HTR-8/SVneo (cell line): ENCODE measurements at places on chromosomes 7 and 10.

DNA sequence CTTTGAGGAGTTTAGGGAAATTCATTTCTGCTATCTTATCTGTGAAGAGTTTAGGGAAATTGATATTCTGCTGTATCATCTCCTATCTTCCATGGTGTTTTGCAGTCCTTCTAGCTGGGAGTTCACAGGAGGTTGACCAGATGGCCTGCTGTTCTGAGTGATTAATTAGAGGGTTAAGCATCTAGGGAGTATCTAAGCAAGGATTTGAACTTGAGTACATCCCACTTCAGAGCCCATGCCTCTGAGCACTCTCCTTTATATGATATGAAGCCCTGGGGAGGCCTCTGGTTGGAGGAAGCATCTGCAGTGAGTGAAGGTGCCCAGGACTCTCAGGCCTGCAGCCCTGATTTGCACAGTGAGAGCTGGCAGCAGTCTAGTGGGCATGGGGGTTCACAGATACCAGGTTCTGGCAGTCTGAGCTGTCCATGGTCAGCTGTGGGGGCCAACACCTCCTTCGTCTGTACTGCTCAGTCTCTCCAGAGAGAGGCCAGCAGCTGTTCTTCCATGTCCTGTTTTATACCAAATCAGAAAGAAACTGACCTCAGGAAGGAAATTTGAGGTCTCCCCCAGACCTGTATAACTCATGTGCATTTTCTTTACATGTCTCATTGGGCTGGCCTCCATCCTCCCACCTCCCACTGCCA lies 156.9 kb downstream of the PLCE1 start:
- DNase-seq: no peak

GRCh38 chr7:11436316-11436715 lies 395.7 kb downstream of the THSD7A start:
- DNase-seq: no peak

- DNase-seq: no peak
Measured at GRCh38 chr10:31709028-31709427, 219.6 kb downstream of the ARHGAP12 start.

- no peak for DNase-seq
Measured at GRCh38 chr7:143948733-143949132, 5.9 kb upstream of the OR2F1 start.

- no peak for DNase-seq
Measured at GRCh38 chr7:23346316-23346715, 47.2 kb downstream of the MALSU1 start.

DNA sequence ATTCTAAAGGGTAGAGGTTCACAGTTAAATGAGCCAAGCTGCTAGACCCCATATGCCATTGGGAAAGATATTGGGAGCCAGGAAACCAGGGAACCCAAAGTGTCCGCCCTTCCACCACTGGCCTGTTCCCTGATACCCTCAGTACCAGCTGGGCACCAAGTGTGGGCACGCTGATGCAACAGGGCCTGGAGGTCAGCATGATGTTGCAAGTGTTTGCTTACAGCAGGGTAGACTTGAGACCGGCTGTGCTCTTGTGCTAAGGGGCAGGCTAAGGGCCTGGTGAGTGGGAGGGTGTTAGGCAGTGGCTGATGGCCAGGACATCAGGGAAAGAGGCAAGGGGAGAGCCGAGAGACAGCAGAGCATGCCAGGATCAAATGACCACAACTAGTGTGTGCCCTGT lies 21.0 kb upstream of the MYL7 start:
- DNase-seq: no peak

GRCh38 chr7:144780071-144780608 lies 55.7 kb downstream of the TPK1 start:
- no peak for DNase-seq

- DNase-seq: no peak
Measured at GRCh38 chr10:127934383-127934782, 27.5 kb downstream of the PTPRE start.

DNA sequence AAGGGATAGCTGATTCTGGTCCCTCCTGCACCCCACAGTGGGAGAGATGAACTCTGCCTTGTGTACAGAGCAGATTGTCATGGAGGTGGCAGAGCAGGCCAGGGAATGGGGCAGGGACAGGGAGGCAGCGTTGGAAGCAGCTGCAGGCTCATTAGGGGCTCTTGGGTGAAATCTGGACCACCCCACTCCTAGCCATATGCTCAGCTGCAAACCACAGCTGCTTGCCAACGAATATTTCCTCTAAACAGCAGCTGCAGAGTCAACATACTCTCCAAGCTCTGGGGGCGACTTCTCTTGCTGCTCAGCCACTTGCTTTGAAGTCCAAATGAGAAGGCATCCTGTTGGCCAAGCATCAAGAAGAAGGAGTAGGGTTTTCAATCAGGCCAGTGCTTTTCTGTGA lies 302.3 kb upstream of the AUTS2 start:
- no peak for DNase-seq

- DNase-seq: no peak
Measured at GRCh38 chr10:101781984-101782810, 1.0 kb downstream of the NPM3 start.

DNA sequence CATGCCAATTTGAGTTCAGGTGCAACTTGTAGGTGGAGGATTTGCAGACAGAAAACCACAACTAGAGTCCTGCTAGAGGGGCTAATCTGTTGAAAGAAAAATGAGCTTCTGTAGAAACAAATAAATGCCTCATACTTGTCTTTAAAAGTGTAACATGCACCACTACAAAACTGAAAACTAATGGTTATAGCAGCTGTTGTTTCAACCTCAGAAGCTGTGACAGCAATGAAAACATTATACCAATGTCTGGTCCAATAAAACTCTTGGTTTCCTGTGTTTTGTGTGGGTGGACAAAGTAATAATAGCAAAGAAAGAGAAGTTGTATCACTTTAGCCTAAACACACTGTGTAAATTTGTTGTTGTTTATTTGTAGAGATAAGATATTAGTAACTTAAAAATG lies 3.4 kb upstream of the PPP1R9A start:
- no peak for DNase-seq

- DNase-seq: no peak
Measured at GRCh38 chr10:119657725-119658124, 6.5 kb downstream of the BAG3 start.

DNA sequence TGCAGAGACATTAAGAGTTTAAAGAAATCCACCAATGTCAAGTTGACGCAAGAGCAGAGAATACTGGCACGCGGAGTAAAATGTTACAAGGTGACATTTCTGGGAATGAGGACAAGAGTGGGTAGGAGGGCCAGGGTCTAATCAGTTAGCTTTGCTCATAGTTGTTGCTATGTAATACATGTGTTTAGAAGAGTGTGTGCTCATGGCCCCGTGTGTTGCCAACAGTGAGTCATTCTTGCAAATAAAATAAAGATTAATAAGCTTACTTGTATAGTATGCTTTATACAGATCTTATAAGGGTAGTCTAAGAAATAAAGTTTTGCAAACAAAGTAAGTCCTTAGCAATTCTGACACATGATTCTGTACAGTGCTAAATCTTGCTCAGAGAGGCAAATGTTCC lies 64.5 kb downstream of the DNMBP start:
- no peak for DNase-seq

- no peak for DNase-seq
Measured at GRCh38 chr10:59624951-59625350, 84.7 kb downstream of the SLC16A9 start.

DNA sequence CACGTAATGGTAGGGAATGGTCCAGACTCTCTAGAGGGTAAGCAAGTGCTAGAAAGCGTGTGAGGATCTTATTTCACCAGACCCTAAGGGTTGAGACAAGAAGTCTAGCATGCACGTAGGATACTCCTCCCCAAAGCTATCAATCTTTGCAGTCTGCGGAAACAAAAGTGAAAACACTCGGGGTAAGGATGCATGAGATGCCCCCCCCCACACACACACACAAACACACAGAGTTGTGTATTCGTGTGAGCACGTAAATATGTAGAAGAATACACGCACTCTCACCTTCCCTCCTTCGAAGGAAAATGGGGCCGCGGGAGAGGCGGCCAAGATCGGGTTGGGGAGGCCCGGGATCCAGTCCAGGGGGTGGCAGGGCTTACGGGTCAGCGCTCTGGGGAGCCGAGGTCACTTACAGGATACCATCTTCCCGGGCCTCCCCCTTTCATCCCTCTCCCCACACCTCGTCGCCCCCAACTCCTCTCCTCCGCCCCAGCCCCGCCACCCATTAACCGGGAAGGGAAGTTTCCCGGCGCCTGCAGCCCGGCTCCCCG lies 455 bp downstream of the CUL2 start:
- peak; percentile 63 for DNase-seq

- no peak for DNase-seq
Measured at GRCh38 chr7:98303906-98304305, 22.4 kb downstream of the BRI3 start.

- DNase-seq: no peak
Measured at GRCh38 chr10:84293574-84294016, 34.8 kb upstream of the CCSER2 start.

DNA sequence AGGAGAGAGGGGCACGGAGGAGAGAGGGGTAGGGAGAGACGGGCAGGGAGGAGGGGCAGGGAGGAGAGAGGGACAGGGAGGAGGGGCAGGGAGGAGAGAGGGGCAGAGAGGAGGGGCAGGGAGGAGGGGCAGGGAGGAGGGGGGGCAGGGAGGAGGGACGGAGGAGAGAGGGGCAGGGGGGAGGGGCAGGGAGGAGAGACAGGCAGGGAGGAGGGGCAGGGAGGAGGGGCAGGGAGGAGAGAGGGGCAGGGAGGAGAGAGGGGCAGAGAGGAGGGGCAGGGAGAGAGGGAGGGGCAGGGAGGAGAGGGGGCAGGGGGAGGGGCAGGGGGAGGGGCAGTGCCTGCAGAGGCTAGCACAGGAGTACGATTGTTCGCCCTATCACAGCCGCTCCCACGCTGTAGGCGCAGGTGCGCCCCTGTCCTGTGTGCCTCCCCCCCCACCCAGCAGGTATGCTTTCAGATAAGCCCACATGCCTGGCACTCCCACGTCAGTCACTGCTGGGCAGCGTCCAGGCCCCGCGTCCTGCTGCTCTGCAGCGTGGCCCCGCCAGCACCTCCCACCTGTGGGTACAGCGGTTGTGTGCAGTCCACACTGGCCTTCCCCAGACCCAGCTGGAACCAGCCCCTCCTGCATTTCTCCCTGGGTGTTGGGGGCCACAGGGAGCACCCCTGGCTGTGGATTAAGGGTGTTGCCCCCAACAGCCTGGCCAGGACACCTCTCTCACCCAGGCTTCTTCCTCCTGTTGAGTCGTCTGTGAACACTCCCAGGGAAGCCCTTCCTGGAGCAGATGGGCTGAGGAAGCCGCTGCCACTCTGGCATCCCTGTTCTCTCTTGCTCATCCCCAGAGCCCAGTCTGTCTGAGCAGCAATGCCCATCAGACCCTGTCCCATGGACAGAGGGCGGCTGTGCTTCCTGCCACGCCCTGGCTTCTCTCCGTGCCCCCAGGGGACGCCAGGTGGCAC lies 10.8 kb downstream of the NKX6-2 start:
- DNase-seq: no peak

DNA sequence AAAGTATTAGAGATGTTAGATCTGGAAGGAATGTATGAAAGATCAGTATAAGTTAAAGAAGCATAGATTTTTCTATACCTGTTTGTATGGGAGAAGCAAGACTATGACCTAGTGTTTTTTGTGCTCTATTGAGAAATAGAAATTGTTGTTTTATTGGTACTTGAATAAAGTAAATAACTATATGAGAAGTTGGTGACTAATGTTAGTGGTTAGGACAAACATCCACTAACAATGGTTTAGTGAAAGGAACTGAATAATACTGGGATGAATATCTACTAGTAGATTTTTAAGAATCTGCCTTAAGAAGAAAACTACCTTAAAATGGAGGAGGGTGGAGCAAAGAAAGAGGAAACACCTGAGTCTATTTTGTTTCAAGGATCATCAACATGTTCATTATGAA lies 521.1 kb upstream of the POT1 start:
- no peak for DNase-seq

GRCh38 chr7:7756577-7756976 lies 38.2 kb upstream of the RPA3 start:
- no peak for DNase-seq
